Stimulated activated CD4-positive, alpha-beta T cell treated with anti-CD3 and anti-CD28 coated beads, TNF-alpha, amount 100 ng/mL, for 4 hours (primary cell): ENCODE measurements at places on chromosomes 12 and 14.

GRCh38 chr14:89425931-89426330 is 8.9 kb upstream of the FOXN3 start:
- no peak for DNase-seq

- no peak for DNase-seq
These were observed 60.9 kb upstream of the JDP2 start for GRCh38 chr14:75366963-75367362.

GRCh38 chr14:54609576-54609975 is 42.6 kb downstream of the SAMD4A start:
- DNase-seq = no peak

DNA sequence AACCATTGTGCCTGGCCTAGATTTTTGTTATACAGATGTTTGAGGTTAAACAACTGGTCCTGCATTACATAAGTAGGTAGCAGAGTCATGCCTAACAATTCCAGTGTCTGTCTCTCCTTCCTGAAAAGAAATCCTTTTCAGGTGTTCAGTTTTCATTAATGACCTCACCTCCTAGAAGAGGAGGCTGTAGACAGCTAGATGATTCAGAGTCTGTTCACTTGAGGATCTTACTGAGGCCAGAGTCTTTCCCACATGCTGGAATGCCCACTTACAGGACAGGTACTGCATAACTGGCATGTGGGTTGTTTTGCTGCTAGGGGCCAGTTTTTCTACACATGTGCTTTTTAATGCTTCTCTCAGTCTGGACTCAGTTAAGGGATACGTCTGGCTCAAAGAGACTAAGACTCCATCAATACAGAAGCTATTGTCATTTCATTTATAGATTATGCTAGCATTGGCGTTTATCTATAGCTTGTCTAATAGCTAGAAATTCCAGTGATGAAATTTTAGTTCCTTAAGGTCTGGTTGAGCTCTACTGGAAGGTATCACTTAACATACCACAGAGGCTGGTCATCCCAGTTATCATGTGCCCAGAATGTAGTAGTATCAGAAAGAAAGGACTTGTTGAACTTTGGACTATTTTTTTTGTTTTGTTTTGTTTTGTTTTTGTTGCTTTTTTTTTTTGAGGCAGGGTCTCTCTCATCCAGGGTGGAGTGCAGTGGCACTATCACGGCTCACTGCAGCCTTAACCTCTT is 206.4 kb downstream of the ERC1 start:
- no peak for DNase-seq

DNA sequence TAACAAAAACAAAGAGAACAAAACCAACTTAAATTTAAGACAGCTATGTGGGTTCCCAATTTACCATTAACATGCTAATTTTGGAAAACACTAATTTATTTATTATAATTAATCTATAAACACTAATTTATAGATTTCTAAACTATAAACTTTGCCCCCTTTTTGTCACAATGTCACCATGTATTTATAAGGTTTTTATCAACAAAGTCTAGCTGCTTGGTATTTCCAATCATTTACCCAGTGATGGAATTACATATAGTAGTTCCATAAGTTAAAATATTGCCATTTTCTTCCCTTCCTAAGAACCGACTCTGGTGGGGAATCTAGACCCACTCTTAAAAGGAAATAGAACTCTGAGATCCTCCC is 140.7 kb downstream of the PPM1H start:
- DNase-seq = no peak

GRCh38 chr12:77031745-77032144 is 33.6 kb downstream of the E2F7 start:
- DNase-seq = no peak

- DNase-seq = no peak
These were observed at the start of gene TBX3 for GRCh38 chr12:114684098-114684869. Gene TBX3, minus strand, starts transcription at chr12:114684175. Its CDS starts 975 bp downstream, at chr12:114683200.

GRCh38 chr14:82251494-82251893 is 717.8 kb upstream of the SEL1L start:
- no peak for DNase-seq
